ENCODE measurements at places on chromosomes 12 and 14.

DNA sequence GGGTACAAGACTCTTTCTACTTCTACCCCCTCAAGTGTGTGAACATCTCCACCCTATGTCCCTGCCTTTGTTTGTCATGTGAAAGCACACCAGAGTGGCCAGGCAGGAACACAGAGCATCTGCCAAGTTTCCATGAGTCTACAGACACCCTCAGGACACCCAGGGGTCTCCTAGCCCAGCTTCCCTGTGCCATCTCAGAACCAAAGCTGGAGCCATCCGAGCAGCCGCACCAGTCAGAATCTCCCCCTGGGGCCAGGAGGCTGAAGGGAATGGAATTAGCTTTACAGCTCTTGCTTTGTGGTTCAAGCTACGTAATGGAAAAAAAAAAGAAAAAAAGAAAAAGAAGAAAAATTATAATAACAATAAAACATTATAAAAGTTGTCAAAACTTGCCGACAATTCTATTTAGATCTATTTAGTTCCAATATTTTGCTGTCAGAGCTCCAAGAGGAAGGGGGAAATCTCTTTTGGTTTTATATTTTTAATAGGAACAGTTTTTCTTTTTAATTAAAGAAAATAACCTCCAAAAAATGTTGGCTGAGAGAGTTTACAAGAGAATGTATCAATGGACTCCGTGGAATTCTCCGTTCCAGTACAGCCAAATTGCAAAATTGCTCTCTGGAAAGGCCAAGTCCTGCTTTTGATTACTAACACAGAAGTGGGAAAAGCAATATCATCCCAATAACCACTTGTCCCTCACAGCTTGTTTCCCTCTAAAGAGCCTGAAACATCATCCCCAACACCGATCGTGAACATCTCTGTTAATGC, 37.1 kb downstream of the TBX5 start:
- DNase-seq: no peak

DNA sequence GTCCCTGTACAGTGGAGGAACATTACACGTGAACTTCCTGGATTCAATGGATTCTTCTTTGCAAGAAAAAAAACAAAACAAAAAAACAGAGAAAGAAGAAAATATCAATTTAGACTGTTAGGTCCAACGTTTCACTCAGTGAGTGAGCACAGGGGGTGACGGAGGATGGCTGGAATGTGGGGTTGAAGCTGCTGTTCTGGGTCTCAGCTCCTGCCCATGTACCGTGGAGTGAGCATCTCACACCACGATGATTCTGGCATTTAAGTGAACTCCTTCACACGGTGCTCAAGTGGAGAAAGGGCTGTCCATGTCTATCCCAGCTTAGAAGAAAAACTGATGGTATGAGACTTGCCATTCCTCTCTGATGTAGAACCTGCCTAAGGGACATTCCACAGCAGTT, 23.2 kb downstream of the CCND2 start:
- no peak for DNase-seq

DNA sequence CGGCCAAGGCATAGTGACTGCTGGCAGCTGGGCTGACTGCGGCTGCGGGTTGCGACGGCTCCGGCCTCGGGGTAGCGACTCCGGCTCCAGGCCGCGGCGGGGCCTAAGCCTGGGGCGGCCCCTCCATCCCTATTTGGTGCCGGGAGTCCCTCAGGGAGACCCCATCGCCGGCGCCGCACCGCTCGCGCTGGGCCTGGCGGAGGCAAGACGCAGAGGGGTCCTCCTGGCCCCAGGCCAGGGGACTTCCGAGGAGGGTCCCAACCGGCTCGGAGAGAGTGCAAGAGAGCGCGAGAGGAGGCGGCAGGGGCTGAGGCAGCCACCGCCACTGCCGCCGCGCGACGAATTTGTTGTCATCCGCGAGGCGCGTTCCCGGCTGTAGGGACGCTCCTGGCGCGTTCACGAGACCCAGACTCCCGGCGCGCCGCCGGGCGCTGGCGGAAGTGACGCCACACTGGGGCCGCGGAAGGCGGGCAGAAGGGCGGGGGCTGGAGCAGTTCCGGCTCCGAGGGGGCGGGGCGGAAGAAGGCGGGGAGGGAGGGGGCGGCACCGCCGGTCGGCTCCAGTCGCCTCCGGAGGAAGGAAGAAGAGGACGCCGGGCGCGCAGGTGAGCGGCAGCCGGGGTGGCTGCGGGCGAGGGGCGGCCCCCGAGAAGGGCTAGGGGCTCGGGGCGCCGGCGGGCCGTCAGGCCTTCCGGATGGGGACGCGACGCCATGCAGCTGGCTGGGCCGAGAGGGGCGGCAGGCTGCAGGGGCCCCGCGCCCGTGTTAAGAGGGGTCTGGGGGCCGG, at the start of the genes ATG2B and GSKIP:
ATG2B (minus strand) TSS at position 377 of the 786 bp plus-strand sequence; CDS start at position 12, 365 bp downstream.
GSKIP (plus strand) TSS at position 562 of the 786 bp plus-strand sequence. CDS start 18,722 bp downstream, outside the sequence.
- DNase-seq: peak; percentile 96

GRCh38 chr14:50068496-50068895, 47.9 kb downstream of the VCPKMT start:
- DNase-seq: no peak

GRCh38 chr14:56224691-56225681, 106.8 kb downstream of the PELI2 start:
- no peak for DNase-seq

- peak; percentile 68 for DNase-seq
Observed at GRCh38 chr12:2794191-2794735, 507 bp upstream of the FKBP4 start.

DNA sequence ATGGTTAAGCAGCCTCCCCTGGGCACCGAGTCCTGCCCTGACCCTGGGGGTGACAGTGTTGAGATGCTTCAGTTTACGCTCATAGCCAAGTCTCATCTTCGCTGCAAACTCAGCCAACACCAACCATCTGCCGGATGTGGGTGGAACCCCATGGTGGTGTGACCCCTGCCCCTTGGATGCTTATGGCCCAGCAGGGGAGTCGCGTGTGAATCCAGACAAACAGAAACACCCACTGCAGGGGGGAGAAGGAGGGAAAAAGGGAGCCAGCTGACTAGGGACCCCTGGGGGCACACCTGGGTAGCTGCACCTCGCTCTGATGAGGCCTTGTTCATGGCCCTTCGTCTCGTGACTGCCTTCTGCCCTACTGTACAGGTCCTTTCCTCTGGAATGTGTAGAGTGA, 23.8 kb downstream of the AACS start:
- DNase-seq: no peak

- no peak for DNase-seq
Observed at GRCh38 chr14:51251486-51251885, 11.4 kb downstream of the TMX1 start.

DNA sequence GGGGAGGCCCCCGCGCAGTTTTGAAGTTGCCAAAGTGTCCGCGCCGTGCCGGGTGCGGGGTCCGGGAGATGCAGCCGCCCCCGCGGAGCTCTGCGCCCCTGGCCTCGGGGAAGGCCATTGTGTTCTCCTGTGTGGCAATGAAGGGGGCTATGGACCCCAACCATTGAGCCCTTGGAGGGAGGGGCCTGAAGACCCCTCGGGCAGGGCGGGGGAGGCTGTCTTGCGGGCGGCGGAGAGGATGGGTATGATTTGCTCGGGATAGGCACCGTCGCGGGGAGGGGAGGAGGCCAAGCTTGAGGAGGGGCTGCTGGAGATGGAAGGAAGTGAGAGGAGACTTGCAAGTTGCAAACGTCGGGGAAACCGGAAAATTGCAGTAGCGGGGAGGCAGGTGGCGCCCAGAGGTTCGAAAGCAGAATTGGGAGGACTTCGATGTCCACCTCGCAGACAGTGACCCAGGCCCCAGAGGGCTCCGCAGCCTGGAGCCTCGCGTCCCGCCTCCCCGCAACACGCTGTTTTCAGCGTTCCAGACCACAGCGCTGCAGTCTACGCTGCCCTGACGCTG, 25.4 kb downstream of the BCL11B start:
- DNase-seq: no peak

GRCh38 chr12:122174155-122174845, at the start of gene IL31:
Gene IL31, minus strand, starts transcription at chr12:122174221. Its CDS starts 49 bp downstream, at chr12:122174172.
- DNase-seq: no peak

All from caudate nucleus (tissue), 63 donors.